ENCODE measurements at places on chromosomes 13 and 19.
A peak's percentile ranks its signal among the peaks of the same experiment; 100 is the strongest.

GRCh38 chr19:8357007-8357521, 6.9 kb upstream of the ANGPTL4 start:
- DNase-seq: no peak

- DNase-seq: no peak
Measured at GRCh38 chr19:30084390-30084819, 142.4 kb downstream of the URI1 start.

DNA sequence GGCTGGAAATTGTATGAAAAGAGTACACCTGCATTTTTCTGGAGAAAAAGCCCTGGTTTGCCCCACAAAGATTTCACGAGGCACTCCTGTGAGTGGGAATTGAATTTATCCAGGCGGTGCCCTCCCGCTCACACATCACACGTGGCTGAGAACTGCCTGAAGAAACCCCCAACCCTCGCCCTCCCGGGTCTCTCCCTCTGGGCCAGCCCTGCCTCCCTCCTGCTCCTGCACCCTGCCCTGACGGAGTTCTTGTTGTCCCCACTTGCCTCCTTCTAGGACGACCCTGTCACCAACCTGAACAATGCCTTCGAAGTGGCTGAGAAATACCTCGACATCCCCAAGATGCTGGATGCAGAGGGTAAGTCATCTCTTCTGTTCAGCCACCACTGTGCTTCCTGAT, 35.2 kb downstream of the CAPN12 start:
- DNase-seq: no peak

GRCh38 chr13:54705738-54706137, 1677.1 kb downstream of the OLFM4 start:
- DNase-seq: no peak

DNA sequence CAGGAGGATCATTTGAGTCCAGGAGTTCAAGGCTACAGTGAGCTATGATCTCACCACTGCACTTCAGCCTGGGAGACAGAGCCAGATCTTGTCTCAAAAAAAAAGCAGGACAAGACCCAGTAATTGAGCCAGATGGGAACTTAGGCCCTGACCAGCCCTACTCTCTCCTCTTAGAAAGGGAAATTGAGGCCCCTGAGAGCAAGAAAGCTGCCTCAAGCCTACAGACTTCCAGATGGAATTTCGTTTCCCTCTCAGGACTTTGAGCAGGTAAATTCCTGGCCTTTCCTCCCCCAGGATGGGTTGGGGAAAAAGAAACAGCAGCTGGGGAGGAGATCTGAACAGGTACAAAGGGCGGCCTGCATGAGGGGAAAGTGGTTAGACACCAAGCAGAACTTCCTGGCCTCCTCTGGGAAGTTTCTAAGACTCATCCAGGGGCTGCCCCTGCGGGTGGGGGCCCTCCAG, 3.6 kb upstream of the BCL3 start:
- no peak for DNase-seq

GRCh38 chr19:31349160-31349881, at the start of gene TSHZ3:
Gene TSHZ3, minus strand, starts transcription at chr19:31349436. Its CDS starts 217 bp downstream, at chr19:31349219.
- peak; percentile 89 for DNase-seq

GRCh38 chr19:13430790-13431582, 75.3 kb downstream of the CACNA1A start:
- peak; percentile 57 for DNase-seq

- no peak for DNase-seq
Measured at GRCh38 chr13:67498948-67499347, 268.8 kb upstream of the PCDH9 start.
